Thyroid gland (tissue), 4 donors: ENCODE measurements at places on chromosomes 1 and 21. TPM values are rescaled to one million over a fixed set of nuclear protein-coding genes. Genes with fewer than 3 reads are reported as not detected.

DNA sequence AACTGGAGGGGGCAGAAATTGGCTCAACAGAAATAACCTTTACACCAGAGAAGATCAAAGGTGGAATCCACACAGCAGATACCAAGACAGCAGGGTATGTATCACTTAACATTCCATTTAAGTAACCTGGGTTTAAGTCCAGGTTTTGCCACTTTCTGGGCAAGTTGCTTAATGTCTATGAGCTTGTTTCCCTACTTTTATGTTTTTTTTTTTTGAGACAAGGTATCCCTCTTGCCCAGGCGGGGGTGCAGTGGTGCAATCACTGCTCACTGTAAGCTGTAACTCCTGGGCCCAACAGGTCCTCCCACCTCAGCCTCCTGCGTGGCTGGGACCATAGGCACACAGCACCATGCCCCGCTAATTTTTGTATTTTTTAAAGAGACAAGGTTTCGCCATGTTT is 2.2 kb downstream of the RTCA start:
- no peak for DNase-seq

- DNase-seq: no peak
Observed at GRCh38 chr1:6121021-6121421, 59.1 kb downstream of the CHD5 start.

DNA sequence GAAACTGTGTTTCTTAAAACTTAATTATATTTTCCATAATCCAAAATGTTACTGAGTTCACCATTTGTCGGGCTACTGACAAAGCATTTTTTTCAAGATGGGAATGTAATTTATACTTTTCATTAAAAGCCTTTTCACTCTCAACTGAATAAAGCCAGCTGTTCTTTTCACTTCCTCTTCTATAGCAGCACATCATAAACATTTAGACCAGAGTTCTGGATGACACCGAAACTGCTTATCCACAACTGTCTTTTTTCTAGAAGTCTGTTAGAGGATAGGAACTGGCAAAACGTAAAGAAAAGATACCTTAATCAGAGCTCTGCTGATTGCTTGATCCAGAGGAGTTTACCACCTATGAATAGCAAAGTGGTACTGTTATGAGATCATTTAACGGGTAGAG is 594.7 kb downstream of the ADGRL2 start:
- no peak for DNase-seq

DNA sequence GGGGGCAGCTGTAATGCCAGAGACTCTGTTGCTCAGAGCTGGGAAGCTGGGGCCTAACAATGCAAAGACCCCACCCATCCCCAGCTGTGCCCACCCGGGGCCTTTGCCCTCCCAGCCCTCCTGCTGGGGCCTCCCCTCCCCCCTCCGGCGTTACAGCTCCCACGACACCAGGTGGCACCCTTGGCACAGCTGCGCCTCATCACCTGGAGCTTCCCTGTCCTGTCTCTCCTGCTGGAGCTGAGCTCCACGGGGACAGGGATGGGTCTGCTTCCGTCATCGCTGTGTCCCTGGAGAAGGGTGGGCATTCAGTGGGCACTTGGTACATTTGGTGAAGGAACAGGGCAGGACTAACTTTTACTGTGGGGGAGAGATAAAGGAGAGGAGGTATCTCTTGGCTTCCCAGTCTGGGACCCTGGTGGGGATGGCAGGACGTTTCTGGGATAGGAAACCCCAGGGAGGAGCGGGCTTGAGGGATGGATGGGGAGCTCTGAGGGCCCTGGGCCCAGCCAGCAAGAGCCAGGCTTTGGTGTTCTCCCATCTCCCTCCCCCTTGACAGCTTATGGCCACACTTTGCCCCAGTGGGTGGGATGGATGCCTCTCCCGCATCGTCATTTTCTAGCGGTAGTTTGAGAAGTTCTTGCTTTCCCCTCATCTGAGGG is 453.2 kb downstream of the PTPRU start:
- no peak for DNase-seq

Gene SPATA46
- not detected for total RNA-seq

Gene CFAP141
- total RNA-seq: not detected

Gene RHOC
- 180 TPM for total RNA-seq
